ENCODE measurements at places on chromosomes 1 and 21.

DNA sequence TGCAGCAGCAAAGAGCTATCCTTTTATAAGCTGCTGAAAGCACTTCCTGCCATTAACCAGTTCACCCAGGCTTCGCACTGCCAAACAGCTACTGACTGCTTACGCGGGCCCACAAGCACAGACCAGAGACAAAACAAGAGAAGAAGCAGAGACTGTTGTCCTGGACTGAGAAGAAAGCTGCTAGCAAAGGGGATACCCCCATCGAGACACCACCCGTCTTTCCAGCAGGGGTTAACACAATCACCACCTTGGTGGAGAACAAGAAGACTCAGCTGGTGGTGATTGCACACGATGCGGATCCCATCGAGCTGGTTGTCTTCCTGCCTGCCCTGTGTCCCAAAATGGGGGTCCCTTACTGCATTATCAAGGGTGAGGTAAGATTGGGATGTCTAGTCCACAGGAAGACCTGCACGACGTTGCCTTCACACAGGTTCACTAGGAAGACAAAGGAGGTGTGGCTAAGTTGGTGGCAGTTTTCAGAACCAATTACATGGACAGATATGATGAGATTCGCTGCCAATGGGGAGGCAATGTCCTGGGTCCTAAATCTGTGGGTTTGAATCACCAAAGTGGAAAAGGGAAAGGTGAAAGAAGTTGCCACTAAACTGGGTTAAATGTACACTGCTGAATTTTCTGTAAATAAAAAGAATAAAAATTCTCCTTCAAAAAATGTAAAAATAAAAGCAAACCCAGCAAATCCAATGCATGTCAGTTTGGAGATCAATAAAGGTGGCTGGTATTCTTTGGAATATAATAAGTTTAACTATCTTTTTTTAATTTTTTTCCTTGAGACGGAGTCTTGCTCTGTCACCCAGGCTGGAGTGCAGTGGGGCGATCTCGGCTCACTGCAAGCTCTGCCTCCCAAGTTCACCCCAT, 1.2 kb downstream of the FMO5 start:
- DNase-seq: no peak

DNA sequence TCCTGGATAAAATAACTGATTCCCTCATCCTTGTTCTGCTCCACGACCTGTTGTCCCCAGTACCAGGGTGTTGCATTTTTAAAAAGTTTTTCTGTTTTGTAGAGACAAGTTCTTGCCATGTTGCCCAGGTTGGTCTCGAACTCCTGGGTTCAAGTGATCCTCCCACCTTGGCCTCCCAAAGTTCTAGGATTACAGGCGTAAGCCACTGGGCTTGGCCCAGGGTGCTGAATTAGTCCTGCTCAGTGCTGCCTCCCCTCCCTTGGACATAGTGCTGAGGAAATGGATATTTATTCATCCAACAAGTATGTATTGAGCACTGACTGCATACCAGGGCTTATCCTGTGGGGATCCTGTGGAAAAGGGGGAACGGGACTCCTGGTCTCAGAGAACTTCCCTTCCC, 126.4 kb downstream of the PTPRU start:
- DNase-seq: no peak

DNA sequence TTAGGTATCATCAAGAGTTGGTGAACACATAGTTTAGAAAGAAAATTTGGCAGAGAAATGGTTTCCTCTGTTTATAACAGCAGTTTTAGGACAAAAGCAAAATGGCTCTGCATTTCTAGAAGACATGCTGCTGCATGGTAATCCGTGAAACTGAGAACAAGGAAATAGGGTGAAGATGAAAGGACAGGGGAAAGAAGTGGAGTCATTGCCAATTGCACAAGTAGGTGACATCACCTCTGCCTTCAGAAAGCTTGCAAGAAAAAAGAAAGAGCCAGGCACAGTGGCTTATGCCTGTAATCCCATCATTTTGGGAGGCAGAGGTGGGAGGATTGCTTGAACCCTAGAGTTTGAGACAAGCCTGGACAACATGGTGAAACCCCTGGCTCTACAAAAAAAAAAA, 217.6 kb downstream of the LMX1A start:
- DNase-seq: no peak

DNA sequence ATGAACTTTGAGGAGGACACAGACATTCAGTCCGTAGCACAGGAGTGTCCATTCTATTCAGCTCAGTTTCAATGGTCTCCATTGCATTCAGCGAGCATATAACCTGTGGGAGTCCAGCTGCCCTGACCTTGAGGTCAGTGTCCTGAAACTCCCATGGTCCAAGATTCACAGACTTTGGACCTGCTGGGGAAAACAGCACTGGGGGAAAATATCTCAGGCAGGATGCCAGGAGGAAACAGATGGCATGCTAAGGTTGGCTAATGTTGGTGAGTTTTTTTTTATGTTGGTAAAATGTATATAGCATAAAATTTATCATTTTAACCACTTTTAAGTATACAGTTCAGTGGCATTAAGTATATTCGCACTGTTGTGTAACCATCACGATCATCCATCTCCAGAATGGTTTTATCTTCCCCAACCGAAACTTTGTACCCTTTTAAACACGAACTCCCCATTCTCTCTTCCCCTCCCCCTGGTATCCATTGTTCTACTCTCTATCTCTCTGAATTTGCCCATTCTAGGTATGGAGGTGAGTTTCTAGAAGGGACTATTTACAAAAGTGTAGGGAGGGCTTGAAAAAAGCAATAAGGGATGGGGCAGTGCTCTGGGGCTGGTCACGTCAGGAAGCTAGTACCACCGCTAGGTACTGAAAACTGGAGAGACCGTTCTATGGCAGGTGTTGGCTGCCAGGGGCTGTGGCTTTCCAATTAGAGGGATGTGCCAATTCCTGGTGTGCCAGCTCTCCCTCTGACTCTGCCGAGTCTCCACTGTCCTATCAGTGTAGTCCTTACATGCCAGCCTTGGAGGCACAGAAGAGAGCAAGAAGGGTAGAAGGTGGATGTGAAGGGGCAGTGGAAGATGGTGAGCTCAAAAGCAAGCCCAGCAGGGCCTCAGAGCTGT, 85.3 kb downstream of the FOXD2 start:
- DNase-seq: no peak

DNA sequence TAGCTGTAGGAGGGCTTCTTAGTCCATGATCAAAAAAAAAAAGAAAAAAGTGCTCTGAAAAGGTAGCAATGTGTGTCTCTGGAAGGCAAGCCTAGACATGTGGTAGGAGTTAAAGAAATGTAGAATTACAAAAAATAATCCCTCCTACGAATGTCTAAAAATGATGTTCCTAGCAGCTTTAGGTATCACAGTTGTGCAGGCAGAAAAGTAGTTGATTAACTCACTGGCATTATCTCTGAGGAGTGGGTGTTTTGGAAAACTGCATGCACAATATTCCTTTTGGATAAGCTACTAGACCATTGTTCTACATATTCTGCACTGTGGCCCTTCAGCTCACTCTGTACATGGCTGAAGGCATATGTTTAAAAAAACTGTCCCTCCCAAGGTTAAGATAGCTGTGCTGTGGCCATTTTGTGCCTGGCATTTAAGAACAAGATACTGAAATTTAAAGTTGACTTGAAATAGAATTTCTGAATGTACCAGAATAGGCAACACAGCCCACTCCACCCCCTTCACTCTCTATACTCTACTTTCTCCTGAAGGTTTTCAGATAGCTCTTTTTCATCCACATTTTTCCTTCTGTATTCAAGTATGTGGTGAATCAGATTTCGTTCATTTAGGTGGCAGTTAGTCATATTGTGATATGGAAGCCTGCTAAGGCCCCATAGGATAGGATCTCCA, 463.9 kb upstream of the LRRC7 start:
- DNase-seq: no peak

DNA sequence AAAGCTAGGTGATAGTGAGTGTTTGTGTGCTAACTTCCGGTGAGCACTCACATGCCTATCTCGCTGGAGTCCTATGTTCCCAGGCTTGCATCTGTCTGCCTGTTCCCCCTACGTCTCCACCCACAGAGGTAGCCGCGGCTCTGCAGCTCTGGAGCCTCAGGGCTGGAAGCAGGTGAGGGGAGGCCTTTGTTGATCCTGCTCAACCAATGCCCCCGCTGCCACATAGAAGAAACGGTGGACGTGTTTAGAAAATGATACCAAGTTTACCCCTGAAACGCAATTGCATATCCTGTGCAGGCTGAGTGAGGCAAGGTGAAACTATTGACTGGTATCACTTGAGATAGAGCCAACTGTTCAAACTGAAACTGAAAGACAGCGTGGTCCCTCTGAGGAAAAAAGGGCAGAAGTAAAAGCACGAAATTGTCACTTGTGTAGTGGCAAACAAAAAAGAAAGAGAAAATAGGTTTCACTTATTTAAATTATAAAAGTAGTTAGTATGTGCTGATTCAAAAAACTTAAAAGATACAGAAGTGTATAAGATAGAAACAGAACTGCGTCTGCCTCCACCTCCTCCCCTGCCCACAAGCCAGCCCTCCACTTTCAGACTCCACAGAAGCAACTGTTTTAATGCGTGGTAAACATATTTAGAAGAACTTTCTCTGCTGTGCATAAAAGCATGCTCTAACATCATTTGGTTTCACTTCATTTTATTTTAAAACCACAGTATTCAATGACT, 38.6 kb upstream of the ETS2 start:
- DNase-seq: peak; percentile 52

DNA sequence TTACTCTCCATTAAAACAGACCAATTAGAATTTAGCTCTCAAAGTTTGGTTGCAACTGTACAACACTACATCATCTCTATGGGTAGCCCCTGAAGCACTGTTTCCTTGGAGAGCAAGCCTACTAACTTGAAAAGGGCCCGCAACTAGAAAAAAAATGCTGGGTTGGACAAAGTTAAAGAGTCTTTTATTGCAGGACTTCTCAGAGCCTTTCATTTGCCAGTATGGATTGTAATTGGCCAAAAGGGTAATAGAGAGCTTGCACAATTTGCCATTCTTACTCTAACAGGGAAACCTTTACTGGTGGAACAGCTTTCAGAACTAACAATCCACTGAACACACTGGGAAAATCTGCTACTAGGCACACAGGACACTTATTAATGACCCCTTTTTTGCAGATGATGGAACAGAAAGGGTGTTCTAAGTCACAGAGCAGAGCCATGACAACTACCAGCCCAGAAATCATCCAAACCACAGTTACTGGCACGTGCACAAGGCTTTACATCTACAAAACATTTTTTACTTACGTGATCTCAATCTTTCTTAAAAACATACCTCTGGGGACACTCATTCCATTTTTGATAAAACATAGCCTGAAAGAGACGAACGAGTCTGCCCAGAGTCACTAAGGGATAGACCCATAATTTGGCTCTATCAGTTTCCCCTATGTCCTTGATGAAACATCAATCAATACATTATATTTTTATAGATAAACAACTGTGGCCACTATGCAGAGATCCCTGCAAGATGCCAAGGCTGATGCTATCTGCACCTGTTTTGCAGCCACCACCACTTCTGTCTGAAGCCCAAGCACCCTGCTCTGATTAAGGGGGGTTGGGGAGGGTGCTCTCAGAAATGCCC, 176.3 kb upstream of the EDN2 start:
- peak; percentile 62 for DNase-seq

- no peak for DNase-seq
Observed at GRCh38 chr1:232626452-232626851, 3.5 kb downstream of the SIPA1L2 start.

DNA sequence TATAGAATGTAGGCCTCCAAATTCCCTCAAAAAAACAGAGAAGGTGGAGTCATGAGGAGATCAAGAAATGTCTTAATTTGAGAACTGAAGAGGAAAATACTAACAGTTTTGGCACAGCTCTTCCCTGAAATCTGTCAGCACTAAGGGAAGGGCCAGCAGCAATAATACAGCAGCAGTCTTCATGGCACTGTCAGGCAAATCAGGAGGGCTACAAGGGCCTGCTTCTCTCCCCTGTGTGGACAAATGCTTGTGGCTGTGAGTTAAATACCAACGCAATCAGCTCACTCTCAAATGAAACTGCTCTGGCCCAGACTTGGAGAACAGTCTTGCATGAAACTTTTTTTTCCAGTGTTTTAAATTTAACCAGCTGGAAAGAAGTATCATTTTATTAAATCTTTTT, 20.5 kb upstream of the CNN3 start:
- no peak for DNase-seq

DNA sequence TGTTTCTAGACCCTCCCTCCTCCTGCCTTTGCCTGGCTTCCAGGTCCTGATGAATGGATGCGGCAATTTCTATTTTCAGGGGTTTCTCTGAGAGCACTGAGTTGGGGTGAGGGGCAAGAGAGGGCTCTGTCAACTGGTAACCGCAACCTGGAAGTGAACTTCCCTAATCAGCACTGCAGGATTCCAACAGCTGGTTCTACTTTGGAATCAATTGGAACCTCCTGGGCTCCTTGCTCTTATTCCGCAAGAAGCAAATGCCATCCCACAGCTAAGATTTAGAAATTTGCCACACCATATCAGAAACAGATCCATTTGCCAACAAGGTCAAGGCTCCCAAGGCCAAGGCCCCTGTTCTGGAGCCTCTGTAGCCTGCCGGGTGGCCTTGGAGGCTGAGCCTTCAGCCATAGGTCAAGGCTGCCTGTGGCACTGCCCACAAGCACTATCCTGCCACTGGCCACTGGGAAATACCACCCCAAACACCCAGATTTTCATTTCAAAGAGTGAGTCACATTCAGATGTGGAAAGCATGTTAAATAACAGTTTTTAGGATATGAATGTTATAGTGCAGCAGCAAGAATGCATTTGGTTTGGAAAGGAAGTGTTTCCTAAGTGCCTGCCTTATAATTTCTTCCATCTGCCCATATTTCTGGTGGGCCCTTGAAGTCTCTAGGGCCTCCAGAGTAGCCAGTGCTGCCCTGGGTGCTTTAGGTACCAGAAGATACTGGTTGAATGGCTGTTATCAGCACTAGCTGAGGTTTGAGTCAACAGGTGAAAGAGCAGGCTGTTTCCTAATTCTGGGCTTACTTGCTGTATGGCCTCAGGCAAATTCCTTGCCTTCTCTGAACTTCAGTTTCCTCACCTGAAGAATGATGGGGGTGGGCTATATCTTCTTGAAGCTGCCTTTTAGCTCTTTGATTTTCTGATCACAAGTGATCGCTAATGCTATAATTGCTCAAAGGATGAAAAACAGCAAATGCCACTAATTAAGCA, 56.3 kb upstream of the JUN start:
- DNase-seq: no peak

GRCh38 chr1:220300442-220301121, 28.3 kb upstream of the RAB3GAP2 start:
- DNase-seq: no peak

DNA sequence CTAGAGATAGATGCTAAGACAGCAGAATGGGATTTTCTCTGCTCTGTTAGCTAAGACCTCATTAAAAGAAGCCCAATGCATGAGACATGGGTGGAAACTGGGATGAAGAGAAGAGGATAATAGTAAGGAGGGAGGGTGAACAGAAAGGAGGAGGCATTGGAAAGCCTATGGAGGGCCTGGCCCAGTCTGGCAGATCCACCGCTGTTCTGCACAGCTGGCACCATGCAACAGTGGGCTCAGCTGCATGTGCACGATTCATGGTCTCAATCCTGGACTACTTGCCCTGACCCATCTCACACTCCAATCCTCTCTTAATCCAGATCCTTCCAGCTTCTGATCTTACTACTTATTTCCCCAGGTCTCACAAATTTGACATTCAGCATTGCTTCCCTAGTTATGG, 2.2 kb downstream of the PHC2 start:
- DNase-seq: no peak

All from T-helper 2 cell (primary cell).